ENCODE measurements at places on chromosomes 1 and 21.

DNA sequence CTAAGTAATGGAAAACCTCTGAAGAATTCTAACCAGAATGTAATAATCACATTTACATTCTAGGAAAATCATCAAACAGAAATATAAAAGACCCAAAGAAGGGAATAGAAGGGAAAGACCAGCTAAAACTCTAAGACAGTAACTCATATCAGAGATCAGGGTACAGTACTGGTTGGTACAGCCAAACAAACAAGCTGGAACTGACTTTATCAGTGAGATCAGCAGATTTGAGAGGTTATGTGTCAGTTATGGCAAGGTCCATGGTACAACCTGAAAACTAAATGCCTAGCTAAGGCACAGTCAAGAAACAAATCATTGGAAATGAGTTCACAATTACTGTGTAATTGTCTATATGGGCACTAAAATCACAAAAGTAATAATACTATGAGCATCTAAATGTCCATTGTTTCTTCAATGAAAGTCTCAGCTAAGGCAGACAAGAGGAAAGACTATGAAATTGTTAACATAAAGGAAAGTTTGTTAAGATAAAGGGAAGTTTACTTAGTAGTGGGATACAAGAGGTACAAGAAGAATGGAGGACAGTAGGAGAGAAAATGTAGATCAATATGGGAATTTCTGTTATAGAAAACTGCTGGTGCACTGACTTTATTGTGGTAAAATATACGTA is 75.8 kb downstream of the TRIM33 start:
- DNase-seq, result no peak

DNA sequence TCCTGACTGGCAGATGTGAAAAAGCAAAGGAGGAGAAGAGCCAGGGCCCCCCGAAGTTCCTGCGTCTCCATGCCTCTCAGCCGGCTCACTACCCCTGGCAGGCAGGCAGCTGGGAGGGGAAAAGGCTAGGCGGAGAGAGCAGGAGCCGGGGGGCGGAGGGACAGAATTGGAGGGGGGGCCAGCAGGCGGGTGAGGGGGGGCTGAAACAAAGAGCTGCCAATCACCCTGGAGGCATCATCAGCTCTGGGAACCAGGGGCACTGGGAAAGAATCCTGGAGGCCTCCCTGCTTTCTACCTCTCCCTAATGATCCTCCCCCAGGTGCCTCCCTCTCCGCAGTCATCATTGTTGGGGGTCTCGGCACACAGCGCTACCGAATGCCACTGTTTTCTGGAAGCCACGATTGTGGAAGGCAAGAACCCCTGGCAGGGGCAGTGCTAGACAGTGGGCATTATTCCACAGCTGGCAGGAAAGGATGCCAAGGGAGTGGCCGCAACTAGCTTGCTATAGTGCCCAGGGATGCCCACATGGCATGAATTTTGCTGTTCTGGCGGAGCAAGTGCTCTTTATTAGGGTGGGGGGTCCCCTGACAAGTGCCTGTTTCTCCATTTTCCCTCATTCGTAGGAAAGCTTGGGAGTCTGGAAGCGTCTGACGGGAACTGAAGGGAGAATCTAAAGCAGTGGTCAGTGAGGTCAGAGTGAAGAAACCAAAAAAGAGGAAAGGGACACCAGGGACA is at the start of gene THBS3:
Gene THBS3, minus strand, starts transcription at position 92 of the 735 bp plus-strand sequence. Its CDS starts 21 bp downstream, at position 71.
- no peak for DNase-seq

DNA sequence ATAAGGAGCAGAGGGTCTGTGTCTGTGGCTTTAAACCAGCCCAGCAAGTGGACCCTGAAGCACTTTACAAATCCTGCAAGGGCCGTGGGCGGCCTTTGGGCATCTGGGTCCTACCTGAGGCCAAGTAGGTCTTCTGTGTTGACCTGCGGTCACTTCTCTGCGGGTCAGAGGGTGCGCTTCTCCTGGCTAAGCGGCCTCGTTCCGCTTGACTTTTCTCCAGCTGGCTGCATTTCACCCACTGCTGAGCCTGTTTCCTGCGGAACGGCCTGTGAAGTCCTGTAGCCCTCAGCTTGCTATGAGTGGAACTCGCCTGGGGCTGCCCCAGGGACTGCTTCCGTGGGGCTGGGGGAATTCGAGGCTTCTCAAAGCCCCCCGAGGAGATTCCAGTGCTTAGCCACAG is 43.3 kb downstream of the SLC37A1 start:
- no peak for DNase-seq

DNA sequence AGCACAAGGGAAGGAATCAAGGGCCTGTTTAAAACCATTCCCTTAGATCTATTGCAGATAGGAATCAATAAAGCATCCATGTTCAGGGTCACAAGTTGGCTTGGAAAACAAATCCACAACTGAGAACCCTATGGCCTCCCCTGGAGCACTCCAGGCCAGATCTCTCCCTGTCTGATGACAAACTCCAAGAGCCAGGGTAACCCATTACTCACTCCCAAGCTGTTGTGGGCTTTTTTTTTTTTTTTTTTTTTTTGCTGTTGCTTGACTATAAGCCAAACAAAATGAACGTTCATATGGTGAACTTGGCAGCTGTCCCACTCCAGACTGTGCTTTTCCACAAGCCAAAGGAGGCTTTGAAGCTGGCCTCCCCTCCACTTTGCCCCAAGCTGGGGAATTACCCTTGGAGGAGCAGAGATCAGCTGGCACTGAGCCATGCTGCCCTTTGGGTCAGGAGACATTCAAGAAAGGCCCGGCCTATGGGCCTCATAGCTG is 35.7 kb upstream of the VAV3 start:
- DNase-seq, result no peak

DNA sequence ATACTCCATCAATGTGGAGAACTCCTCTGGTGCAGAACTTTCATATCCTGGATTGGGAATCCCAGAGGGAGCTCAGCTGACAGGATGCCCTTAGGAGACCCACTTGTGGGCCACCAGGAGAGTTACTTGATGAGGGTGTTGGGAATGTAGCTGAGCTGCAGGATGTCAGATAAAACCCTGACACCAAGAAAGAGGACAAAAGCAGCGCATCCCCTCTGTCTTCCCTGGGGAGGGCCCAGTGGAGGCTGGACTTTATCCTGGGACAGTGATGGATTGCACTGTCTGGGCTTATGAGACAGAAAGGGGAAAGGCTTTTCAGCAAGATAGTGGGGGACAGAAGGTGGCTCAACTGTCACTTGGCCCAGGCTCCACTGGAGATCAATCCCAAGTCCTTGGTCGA is 88.1 kb upstream of the BCAR3 start:
- DNase-seq, result no peak

- DNase-seq, result peak; percentile 19
Observed at GRCh38 chr1:38818175-38818976, 41.2 kb downstream of the RRAGC start.

- DNase-seq, result no peak
Observed at GRCh38 chr1:192601143-192601542, 25.6 kb downstream of the RGS1 start.

GRCh38 chr1:78797108-78797781 is 147.6 kb downstream of the IFI44 start:
- no peak for DNase-seq

- no peak for DNase-seq
Observed at GRCh38 chr1:210233216-210233494, 559 bp downstream of the SERTAD4 start.

GRCh38 chr1:48616710-48617109 is 144.7 kb upstream of the SPATA6 start:
- no peak for DNase-seq

DNA sequence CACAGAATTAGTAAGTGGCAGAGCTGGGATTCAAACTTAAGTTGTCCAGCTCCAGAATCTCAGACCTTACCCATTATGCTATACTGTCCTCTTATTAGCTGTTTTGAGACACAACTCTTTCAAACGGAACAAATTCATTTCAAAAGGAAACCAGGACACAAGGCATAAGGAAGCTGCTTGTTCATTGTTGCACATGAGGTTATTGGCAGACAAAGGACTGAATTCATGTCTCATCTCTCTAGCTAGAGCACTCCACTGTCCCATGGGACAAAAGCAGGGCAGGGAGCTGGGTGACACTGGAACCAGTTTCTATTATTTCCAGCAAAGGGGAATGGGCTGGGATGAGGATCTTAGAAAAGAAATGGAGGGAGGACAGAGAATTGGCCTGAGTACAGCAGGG is 26.4 kb downstream of the CHI3L2 start:
- no peak for DNase-seq

DNA sequence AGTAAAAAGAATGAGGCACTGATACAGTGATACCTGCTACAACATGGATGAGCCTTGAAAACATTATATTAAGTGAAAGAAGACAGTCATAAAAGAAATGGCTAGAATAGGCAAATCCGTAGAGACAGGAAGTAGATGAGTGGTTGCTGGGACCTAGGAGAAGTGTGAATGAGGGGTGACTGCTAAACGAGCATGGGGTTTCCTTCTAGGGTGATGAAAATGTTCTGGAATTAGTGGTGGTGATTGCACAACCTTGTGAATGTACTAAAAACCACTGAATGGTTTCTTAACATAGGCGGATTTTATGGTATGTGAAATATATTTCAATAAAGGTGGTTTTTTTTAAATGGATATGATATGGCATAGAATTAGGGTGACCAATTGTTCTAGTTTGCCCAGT is 12.6 kb upstream of the SERINC2 start:
- no peak for DNase-seq

DNA sequence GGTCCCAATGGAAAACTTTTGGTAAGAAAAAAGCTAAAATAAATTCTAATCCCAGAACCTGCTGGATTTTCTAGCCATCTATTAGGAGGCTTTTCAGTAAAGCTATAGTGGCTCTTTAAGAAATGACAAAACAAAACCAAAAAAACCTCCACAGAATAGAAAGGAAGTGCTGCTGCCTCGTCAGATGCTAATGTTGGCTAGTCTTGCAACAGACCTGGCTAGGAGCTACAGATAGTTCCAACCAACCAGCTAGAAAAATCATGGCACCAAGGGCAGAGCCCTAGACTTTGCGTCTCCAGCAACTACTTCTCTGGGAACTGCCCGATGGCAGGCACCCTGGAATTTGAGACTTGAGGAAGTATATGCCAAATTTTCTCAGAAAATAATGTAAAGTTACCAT is 7.6 kb downstream of the CD101 start:
- DNase-seq, result no peak

GRCh38 chr1:156433602-156434001 is 64.6 kb downstream of the RHBG start:
- DNase-seq, result no peak

DNA sequence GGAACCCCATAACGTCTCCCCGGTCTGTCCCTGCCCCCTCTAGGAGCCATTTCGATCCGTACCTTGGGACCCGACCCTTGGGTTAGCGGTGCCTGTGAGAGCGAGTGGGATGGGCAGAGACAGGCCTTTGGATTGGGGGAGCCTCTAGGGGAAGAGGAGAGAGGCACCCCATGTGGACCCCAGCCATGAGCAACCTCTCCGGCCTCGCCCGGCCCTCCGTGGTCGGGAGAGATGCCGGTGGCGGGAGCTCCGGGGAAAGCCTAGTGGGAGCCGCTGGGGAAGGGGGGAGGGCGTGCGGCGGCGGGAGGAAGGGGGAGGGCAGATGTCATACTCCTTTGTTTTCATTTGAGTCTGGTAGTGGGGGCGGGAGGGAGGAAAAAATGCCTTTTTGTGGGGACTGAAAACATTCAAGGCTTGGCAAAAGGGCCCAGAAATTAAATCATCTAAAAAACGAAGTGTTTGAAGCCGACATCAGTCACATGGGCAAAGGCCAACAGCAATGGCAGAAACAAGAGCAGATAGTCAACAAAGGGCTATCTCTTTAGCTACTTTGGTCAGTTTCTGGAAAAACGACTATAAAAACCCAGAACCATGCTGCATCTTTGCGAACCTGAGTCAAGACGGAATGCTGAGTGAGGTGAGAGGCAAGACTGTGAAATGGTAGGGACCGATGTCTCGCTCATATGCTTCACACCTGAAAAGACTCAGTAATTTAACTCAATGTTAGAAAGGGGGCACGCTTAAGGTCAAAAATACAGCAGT is 758 bp downstream of the PTBP2 start:
- no peak for DNase-seq

DNA sequence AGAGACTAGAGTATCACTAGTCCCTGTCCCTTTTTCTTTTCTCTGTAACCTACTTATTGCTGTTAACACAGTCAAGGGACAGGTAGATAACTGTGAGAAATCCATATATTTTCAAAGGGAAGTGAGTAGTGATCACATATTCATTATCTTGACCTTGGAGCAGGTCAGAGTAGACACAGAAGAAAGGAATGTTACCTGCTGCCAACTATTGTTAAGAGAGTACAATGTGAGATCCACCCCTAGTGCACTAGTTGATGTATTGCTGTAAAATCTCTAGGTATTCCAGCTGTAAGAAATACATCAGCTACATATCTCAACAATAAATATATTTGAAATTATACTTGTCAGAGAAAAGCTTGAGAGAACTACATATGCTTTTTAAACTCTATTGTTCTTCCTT is 68.7 kb upstream of the ADGRL2 start:
- DNase-seq, result no peak

- no peak for DNase-seq
Observed at GRCh38 chr1:201149400-201149799, 4.9 kb downstream of the TMEM9 start.

DNA sequence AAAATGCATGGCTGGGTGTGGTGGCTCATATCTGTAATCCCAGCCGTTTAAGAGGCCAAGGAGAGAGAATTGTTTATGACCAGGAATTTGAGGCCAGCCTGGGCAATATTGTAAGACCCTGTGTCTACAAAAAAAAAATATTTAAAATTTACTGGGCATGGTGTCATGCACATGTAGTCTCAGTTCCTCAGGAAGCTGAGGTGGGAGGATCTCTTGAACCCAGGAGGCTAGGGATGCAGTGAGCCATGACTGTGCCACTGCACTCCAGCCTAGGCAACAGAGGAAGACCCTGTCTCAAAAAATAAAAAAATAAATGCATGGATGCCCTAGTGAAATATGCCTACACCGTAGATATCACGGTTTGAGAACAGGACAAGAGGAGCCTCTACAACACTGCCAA is 1331.2 kb upstream of the B3GALT2 start:
- DNase-seq, result no peak

GRCh38 chr1:1680031-1680911 is 12.3 kb downstream of the SLC35E2B start:
- no peak for DNase-seq

- DNase-seq, result no peak
Observed at GRCh38 chr1:30729901-30730300, 6.5 kb upstream of the MATN1 start.

DNA sequence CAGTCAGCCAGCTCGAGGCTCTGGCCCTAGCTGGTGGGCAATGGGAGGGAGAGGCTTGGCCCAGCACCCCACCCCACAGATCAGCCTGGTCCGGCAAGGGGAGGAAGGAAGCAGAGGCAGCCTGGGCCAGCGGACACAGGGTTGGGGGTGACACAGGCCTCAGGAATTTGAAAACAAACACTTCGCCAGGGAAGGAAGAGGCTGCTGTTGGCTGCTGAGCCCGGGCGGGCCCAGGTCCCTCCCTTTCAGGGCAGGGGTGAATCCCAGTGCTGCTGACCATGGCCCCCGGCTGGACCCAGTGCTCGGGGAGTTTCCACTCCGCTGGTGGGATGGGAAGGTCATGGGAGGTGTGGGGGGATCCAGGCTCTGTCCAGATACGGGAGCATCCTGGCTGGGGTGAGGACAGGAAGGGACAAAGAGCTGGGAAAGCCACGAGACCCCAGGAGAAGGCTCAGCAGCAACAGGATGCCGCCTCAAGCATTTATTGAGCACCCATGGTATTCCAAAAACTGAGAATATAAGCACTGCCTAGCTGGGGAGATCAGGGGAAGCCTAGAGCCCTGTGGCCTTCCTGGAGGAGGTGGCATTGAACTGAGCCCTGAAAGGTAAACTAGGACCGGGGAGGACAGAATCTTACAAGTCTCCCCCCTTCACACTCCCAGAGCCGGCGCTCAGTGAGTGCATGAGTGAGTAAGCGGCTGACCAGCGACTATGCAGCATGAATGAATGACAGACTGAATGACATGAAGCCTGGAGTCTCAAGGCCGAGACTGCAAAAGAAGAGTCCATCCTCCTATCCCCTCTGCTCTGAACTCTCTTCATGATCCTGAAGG is 26.2 kb upstream of the EPHA2 start:
- no peak for DNase-seq

All from stimulated activated CD4-positive, alpha-beta T cell treated with anti-CD3 and anti-CD28 coated beads, Interleukin-15, amount 100 ng/mL, for 1 hour (primary cell).